NCI-H510A (cell line): ENCODE measurements at places on chromosomes 11 and 22.
A peak's percentile ranks its signal among the peaks of the same experiment; 100 is the strongest.

DNA sequence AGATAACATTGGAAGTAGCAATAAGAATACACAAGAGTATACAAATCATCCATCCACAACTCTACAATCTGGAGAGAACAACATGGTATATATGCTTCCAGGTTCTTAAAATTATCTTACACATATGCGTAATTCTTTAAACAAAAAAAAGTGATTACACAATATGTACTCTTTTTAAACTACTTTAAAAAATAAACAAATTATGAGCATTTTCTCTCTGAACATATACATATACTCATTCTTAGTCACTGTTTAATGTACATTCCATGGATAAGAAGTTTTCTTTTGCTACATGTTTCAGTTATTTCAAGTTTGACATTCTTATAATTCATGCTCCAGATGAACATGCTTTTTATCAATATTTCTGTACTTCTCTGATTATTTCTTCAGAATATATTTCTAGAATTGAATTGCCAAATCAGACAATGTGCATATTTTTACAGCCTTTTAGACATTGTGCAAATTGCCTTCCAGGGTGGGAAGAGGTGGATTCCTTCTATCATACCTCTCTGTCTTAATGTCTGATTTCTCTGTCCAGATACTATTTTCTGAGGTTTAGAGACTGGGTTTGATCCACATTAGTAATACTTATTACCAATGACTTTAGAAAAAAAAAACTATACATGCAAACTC, 551.6 kb downstream of the METTL15 start:
- no peak for DNase-seq

DNA sequence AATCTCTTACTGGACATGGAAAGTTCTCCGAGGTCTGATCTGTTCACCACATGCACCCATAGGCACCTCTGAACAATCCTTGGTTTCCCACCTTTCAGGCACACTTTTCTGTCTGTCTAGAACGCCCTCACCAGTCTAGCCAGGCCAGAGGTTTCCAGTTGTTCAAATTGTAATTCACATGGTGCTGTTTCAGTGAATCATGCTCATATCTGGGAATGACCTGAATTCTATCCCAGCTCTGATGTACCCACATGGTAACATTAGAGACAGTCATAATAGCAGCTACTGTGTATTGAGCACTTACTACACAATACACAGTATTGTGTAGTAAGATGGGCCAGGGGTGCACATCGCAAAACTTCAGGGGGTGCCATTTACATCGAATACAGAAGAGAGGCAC, 138.2 kb downstream of the COMMD9 start:
- no peak for DNase-seq

GRCh38 chr11:9575260-9576240, 2.1 kb downstream of the WEE1 start:
- DNase-seq = no peak

- no peak for DNase-seq
Measured at GRCh38 chr11:295351-296170, 3.8 kb downstream of the IFITM5 start.

DNA sequence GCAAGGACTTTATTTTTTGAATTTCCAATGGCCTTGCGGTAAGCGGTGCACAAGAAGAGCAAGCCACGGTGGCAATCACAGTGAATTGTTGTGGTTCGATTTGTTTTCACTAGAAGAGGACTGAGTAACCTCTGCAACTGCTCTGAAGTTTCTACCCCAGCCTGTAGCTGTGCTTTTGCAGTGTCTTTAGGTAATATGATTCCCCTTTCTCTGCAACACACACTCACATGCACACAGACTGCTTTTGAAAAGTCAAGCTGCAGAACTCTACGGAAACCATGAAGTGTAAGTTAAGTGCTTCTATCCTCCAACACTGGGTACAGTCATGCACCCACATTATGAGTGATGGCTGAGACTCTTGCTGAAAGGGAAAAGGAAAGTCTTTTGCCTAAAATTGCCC, 38.4 kb downstream of the CD44 start:
- DNase-seq = no peak

- no peak for DNase-seq
Measured at GRCh38 chr22:19992481-19992911, 24.1 kb downstream of the ARVCF start.

- DNase-seq = no peak
Measured at GRCh38 chr11:2477936-2478335, 33.1 kb downstream of the KCNQ1 start.

- no peak for DNase-seq
Measured at GRCh38 chr11:2383852-2384804, 7.0 kb downstream of the CD81 start.

DNA sequence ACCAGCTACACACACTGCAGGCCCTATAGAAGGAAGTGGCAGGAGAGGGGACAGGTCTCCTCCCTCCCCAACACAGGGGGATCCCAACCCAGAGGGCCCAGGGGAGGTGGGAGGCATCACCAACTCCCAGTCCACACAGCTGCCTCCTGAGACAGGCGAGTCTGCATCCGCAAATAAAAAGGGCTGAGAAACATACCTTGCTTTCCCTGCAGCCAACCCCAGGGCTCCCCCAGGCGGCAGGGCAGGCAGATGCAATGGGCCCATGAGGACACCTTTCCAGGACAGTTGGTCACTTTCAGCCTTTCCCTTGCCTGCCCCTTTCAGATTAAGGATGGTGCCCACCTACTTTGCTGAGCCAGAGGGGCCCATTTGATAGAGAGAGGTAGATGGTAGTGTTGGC, 180.0 kb downstream of the BRD1 start:
- no peak for DNase-seq

- DNase-seq = no peak
Measured at GRCh38 chr11:112023104-112023503, 2.1 kb upstream of the DLAT start.

DNA sequence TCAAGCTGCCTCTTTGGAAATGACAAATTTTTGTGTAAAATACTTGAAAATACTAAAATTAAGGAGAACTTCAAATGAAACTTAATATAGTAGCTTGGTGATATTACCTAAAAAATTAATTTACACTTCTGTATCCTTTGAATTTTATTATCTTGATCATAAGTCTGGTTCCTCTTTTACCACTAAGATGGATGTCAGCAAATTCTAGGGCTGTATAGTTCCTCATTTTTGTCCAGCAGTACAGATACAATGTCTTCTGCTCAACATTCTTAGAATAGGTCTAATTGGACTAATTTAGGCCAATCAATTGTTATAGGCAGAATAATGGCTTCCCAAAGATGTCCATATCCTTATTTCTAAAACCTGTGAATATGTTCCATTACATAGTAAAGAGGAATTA, 1298.0 kb upstream of the RAG2 start:
- DNase-seq = no peak

DNA sequence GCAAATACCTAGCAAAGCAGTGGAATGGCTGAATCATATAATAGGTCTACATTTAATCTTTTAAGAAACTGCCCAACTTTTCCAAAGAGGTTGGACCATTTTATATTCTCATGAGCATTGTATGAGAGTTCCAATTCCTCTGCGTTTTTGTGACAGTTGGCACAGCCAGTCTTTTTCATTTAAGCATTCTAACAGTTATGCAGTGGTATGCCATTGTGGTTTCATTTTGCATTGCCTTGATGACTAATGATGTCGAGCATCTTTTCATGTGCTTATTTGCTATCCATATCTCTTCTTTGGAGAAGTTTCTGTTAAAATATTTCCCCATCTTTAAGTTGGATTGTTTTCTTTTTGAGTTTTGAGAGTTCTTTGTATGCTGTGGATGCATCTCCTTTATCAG, 38.7 kb downstream of the EIF3F start:
- no peak for DNase-seq

DNA sequence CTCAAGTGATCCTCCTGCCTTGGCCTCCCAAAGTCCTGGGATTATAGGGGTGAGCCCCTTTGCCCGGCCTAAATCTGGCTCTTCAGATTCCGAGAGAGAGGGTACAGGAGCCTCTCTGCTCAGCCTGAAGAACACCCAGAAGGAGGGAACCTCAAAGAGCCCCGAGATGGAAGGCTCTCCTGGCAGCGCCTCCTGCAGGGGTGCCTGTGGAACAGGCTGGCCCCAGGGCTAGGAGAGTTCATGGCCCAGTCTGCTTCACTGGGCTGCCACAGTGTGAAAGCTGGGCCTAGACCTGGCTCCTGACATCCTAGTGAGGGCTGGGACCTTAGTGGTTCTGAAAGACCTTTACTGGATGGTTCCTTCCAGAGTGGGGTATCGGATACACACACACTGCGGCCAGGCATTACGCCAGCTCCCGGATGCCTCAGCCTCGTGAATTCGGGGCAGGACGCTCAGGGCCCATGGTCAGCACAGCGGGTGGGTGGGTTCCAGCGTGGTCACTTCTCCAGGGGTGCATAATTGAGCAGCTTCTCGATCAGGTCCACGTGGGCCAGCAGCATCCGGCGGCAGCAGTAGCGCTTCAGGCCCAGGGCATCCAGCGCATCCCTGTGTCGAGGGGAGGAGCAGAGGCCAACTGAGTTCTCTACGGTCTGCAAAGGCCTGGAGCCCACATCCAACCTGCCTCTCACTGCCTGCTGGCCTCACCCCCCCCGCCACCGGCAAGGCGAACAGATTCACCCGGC, 2.3 kb downstream of the POLR2L start:
- no peak for DNase-seq

DNA sequence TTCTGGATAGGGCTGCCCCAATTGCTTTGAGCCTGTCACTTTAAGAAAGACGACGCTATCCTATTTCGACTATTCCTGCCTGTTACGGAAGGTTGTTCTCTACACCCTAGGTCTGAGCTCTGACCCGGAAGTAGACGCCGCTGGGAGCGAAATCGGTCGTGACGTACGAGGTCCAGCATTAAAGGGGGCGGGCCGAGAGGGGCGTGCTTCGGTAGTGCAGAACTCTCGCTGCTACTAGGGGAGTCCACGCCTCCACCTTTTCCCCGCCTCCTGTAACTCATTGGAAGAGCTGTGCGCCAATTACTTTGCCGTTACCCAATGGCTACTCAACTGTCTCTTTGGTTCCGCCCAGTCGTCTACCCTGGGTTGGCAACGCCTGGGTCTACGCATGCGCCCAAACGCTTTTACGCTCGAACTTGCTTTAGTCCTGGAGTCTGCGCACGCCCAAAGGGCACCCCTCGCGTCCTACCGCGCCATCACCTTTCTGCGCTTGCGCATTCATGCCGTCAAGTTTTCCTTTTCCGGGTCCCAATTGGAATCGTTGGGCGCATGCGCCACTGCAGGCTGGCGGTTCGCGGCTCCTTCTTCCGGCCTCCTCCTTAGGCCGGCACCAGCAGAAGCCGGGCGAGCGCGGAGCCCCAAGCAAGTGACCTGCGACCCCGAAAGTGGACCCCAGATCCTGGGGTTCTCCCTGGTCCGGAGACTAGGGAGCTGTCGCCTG, at the start of gene PCNX3:
TSS of gene PCNX3 (plus strand) at position 548 of the 721 bp plus-strand sequence. CDS start 536 bp downstream, outside the sequence.
- peak; percentile 100 for DNase-seq

DNA sequence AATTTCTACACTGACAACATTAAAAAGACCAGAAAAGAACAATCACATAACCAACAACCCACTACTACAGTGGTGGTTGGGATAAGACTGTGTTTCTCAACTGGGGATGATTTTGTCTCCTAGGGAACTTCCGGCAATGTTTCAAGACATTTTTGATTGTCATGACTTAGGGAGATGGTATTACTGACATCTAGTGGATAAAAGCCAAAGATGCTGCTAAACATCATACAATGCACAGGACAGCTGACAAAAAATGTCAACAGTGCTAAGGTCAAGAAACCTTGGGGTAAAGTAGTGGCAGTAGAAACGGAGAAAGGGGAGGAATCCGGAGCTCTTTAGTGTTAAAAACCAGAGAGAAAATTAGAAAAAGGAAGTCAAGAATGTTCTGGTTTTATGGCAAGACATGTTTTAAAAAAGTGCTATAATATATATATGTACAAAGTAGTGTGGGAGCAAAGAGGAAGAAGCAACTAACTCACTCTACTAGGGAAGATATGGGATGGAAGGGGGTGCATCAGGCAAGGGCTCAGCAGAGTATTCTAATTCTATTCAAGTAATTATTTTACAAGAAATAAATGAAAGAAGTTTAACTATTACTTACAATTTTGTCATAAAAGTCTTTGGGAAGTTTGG, 37.2 kb downstream of the CKAP5 start:
- DNase-seq = no peak

DNA sequence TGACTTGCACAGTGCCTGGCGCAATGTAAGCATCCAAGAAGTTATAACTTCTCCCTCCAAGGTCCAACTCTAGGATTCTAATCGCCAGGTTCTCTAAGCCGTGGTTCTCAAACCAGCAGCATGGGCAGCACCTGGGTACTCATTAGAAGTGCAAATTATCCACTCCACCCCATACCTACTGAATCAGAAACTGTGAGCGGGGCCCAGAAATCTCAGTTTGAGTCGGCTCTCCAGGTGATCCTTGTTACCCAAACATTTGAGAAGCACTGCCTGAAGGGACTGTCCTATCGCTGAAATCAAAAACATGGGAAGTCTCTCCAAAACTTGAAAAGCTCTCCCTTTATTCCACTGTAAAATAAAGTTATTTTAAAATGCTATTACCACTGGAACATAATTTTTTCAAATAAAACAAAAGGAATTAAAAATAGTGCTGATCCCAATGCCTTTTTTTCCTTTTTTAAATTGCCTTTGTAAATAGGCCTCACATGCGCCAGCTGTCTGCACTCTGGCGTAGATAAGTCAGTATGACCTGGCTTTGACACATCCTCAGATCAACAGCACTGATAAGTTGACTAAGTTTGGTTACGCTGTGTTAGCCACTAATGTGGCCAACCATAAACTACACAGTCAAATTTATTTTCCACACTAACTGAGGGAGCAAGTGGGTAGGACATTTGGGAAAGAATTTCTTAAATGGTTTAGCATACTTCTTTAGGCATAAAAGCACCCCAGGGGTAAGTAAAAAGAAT, 8.4 kb upstream of the CTR9 start:
- DNase-seq = no peak

DNA sequence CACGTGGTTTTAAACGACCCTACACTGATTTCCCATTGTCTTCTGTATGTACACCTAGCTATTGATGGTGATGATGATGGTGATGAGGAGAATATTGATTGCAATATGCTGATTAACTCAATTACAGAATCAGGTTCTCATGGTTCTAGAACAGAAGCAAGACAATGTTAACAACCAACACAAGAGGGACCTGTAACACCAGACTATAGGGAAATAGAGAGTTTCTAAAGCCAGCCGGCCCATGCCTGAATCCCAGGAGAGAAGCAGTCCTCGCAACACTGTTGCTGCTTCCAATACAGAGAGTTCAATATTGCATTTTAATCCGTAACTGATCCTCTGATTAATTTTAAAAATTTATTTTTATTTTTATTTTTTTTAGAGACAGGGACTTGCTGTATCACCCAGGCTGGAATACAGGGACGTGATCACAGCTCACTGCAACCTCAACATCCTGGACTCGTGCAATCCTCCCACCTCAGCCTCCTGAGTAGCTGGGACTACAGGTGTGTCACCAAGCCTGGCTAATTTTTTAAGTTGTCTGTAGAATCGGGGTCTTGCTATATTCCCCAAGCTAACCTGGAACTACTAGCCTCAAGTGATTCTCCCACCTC, 22.2 kb upstream of the UBASH3B start:
- no peak for DNase-seq

GRCh38 chr22:24153353-24153752, 27.9 kb upstream of the SUSD2 start:
- no peak for DNase-seq
